ENCODE measurements at places on chromosomes 16 and 17.

GRCh38 chr16:54930005-54930868 lies at the start of gene IRX5:
Gene IRX5 (plus strand): TSS chr16:54930865. CDS start chr16:54931199, 334 bp downstream.
- DNase-seq: peak; percentile 98

- DNase-seq: no peak
Measured at GRCh38 chr17:31582151-31582907, 190.9 kb downstream of the RAB11FIP4 start.

GRCh38 chr16:71464231-71464630 lies 2.2 kb upstream of the ZNF23 start:
- DNase-seq: no peak

DNA sequence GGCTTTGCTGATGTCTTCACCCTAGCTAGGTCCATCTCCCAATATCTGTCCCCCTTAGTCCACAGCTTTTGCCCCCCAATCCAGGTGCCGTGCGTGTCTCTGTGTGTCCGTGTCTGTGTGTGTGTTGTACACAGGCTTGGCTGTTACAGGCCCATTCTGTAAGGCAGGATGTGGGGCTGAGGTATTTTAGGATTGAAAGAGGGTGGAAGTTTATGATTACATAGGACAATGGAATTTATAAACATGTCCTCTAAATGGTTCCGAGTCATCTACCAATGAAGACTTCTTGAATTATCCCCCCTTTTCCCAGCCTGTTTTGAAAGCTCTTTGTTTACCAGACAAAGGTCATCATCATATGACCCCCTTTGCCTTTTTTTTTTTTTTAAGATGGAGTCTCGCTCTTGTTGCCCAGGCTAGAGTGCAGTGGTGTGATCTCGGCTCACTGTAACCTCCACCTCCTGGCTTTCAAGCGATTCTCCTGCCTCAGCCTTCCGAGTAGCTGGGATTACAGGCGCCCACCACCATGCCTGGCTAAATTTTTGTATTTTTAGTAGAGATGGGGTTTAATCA lies 21.9 kb downstream of the ACE start:
- no peak for DNase-seq

DNA sequence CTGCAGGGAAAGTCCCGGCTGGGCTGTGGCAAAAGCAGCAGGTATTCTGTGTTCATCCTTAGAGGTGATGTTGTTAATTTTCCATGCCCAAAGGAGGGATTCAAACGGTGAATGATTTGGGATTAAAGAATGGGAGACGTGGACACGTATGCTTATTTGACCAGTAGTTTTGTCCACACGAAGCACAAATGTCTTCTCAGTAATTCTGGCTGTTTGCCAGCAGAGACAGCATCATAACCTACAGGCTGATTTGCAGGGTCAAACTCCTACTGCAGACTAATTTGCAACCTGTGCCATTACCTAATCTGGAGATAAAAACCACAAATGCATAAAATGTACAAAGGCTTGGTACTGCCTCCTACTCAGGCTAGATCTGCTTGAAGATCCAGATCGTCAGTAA lies 14.1 kb downstream of the MTHFSD start:
- DNase-seq: no peak

- no peak for DNase-seq
Measured at GRCh38 chr17:41178341-41178740, 320 bp upstream of the KRTAP4-2 start.

- no peak for DNase-seq
Measured at GRCh38 chr16:83214671-83215070, 587.9 kb downstream of the CDH13 start.

GRCh38 chr17:74822335-74822938 lies 37.2 kb downstream of the GRIN2C start:
- DNase-seq: no peak

- DNase-seq: no peak
Measured at GRCh38 chr17:66268247-66268927, 34.0 kb upstream of the PRKCA start.

DNA sequence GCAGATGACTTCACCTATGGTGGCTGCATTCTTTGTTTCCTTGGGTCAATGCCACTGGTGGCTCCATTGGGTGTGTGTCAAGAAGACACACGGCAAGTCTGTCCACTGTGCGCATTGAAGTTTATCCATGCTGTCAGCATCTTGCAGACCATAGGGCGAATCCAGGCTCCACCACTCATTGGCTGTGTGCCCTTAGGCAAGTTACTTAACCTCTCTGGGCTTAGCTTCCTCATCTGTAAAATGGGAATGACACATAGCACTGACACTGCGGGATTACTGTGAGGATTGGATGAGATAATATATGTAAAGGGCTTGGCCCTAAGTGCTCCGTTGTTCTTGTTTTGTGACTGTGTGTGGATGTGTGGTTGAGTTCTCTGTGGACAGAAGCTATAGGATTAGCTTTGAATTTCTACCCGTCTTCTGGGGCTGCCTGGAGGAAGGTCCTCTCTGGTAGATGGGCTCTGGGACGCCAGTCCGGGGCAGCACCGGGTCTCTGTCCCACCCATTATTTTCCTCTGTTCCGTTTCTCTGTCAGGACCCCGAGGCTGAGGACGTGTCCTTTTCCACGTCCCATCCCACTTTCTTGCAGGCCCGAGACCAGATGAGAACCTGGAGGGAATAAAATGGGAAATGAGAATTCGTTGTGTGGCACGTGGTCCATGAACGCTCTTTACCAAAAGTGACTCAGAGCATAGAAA lies 178.4 kb downstream of the IRF8 start:
- peak; percentile 52 for DNase-seq

DNA sequence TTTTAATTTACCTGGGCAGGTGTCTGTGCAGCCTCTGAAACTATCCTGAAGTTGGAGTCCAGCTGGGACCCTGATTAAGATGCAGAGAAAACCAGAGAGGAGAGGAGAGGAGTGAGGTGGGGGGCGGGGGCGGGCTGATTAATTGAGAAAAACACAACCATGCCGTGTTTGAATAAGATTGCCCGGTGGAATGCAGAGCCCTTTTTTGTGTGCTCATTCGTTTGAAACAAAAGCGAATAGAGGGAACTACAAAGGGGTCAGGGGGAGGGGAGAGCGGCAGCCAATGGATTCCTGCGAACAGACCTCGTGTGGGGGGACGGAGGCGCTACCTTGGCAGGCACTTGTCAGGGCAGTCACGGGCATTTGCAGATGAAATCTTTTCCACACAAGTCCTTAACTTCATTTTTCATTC lies 355.8 kb downstream of the SOX9 start:
- DNase-seq: no peak

DNA sequence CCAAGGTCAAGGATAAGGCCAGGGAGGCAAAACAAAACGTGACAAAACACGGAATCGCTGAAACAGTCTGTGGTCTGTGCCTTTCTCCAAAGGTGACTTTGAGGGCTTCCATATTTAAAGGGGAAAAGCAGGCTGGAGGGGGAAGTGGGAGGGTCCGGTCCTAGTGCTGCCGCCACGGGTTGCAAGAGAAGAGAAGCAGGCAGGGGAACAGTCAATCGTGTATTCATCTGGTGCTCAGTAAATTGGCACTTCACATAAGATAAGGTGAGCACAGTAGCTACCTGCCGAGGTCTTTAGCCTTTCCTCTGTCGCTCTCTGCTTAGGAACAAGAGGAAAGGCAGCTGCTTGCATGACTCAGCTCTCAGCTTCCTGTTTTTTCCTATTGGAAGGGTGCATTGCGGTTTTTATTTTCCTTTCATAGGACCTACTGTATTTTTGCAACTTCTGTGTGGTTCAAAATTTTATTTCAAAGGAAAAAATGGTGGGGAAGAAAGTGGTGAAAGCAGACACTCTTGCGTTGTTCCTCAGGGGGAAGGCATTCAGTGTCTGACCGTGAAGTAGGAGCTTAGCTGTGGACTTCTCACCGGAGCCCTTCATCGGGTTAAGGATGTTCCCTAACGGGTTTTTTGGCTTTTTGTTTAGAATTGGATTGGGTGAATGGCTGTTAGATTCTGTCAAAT lies 7.1 kb upstream of the LGALS3BP start:
- DNase-seq: no peak

GRCh38 chr17:58427807-58428206 lies 10.5 kb upstream of the RNF43 start:
- DNase-seq: no peak

DNA sequence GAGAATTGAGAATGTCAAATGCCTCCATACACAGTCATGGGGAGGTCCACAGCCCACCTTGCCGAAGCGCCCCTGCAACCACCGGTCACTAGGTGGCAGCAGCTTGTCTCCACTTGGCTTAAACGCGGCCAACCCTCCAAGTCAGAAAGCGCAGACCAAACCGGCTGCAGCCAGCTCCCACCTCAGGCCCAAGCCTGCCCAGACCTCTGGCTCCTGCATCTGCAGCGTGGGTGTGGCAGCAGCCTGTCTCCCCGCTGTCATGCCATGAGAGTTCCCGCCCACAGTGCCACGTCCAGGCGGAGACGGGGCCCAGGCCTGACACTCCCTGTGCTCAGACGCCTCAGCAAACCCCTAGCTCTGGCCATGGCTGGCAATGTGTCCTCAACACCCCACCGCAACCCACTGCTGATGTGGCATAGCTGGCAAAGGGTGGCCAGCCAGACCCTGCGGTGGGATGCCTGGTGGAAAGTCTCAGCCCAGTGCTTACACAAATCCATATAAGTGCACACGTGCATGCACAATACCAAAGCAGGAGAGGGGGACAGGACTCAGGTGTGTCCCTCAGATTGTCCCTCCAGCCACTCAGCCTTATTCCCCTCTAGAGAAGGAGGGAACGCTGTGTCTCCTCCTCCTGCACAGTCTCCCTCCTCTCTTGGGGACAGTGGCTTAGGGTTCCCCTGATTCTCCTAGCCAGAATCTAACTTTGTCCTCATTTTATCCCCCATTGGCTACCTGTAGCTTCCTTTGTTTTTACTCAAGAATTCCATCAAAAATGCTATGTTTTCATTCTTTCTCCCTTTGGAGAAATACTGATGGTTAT lies 10.9 kb downstream of the COPZ2 start:
- peak; percentile 88 for DNase-seq

DNA sequence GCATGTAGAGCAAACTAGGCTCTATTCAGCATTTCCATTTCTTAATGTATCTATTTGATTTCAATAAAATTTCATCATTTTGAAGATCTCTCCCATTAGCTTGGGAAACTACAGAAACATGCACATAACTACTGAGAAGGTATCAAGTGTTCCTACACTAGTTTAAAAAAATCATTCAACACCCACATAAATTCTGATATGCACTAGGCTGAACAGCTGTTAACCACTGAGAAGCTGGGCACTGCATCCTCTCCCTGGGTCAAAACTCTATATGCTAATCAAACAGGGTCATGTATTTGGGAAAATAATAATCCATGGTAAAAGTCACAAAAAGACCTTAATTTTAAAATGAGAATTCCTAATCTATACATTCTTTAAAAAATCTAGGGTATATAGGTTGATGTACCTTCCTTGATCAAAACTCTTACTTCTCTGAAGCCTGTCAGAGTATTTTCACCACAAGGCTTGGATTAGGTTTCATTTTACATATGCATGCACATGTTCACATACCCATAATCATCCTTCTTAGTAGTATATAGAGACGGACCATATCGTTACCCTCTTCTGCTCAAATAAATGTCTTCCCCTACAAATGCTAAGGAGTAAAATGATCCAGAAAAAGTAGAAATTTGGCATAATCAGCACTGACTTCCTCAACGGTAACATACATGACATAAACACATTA lies 57.2 kb downstream of the KANSL1 start:
- no peak for DNase-seq

DNA sequence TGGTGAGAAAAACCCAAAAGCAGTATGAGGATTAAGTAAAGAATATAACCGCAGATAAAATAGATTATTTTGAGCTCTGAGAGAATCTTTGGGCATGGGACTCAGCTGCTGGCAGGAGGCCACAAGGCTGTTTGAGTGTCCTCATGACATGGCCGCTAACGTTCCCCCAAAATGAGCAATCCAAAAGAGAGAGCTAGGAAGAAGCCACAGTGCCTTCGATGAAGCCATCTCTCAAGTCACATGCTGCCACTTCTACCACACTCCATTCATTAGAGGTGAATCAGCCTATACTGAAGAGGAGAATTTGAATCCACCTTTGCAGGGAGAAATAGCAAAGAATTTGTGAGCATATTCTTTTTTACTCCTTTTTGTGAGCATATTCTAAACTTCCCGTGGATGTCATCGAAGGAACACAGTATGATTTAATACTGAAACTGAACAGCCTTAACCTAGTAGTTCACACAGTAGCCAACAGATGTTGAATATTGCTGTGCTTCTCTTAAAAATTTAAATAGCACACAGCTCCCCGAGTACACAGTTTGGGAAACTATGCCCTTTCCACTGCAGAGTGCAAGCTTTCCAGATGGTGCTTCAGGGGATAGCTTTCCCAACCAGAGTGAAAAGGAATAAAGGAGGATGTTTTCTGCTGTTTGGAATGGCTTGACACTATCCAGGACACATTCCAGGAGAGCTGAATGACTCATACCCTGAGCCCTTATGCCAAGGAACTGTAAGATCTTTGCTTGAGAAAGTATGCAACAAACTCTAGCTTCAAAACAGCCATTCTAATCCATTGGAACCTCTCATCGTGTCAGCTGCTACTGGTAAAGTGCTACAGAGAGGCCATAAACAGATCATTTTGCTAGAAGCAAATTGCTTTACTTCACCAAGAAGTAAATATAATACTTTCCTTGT lies 33.9 kb downstream of the ANKFY1 start:
- peak; percentile 86 for DNase-seq

DNA sequence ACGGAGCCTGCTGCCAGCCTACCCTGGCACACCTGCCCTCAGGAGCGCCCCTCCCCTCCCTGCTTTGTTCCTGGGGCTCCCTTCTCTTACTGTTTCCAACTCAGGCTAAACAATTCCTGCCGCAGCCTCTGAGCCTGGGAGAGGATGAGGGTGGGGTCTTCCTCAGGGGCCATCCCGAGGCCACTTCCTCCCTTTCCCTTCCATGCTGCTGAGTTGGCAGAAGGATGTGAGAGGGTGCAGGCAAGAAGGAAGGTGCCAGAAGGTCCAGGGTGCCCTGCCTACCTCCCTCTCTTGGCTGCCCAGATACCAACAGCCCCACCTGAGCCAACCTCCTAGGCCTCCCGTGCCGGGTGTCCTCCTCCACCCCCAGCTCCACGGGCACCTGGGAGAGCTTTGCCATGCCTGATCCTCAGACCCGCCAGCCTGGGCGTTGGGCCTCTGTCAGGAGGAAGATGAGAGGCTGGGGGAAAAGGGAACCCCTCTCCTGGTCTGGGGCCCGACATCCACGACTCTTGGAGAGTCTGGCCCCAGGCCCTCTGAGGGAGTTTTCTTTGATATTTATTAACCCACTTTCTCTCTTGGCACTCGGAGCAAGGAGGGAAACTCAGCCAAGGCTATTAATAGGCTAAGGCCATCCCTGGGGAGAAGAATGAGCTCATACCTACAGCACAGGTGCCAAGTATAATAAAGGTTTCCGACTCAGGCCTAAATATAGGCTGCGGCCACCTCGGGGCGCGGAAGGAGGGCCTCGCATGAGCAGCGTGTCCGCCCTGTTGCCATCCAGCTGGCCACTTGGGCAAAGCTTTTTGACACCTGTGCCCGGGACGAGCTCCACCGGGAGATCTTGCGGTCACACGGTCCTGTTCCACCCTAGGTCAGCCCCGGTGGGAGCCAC lies 232.0 kb downstream of the ENGASE start:
- DNase-seq: no peak

DNA sequence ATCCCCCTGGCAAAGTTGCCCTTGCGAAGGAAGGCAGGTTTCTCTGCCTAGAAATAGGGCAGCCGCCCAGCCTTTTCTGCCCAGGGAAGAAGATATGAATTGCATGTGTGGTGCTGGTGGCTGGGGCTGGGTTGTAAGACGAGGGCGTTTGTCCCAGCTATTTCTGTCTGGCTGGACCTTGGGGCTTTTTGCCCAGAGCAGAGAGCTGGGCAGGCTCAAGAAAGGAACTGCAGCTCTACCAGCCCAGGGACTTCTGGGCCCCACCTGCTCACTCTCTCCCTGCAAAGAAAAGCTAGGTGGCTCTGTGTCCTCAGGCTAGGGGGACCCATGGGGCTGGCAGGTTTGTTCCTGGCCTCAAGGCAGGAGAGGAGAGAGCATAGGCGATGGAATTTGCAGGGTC lies 586 bp downstream of the CACNG1 start:
- no peak for DNase-seq

All from lower leg skin (tissue), 4 donors.